ENCODE measurements at places on chromosomes 3 and 15.

GRCh38 chr3:12471241-12471640, 13.0 kb upstream of the TSEN2 start:
- DNase-seq: peak; percentile 83

DNA sequence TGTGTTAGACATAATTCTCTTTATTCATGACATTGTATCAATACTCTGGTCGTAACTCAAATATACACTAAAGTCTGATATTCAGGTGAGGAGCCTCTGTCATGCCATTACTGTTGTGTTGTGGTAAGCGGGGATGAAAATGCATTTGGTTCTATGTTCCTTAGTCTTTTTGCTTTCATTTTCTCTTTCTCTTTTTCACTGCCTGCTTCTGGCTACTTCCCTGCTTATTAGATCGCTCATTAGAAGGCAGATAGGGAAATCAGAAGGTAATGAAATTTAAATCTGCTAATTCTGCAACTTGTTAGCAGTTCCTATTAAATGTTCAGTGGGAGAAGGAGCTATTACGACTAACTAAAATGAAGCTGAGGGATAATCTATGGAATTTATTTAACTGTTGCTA, 345.0 kb downstream of the GRM7 start:
- no peak for DNase-seq

GRCh38 chr3:53195602-53196574, 34.9 kb downstream of the PRKCD start:
- DNase-seq: peak; percentile 47

DNA sequence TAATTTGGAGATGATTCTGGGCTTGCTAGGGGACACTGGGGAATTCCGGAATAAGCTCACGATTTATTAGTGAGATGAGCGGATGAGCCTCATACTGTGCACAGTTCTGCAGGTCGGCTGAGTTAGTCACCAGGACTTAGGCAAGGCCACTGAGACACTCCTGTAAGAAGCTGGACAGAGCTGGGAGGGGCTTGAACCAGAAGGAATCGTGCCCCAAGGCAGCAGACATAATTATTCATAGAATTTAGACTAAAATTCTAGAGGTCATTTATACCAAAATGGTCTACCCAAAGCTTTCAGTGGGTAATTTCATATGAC, 121.4 kb downstream of the VGLL4 start:
- DNase-seq: no peak

- peak; percentile 82 for DNase-seq
These were observed 384.1 kb downstream of the PLOD2 start for GRCh38 chr3:145776782-145777408.

GRCh38 chr15:77775837-77776236, 143.1 kb upstream of the LINGO1 start:
- DNase-seq: no peak

GRCh38 chr3:42175386-42176240, 84.5 kb downstream of the TRAK1 start:
- no peak for DNase-seq

DNA sequence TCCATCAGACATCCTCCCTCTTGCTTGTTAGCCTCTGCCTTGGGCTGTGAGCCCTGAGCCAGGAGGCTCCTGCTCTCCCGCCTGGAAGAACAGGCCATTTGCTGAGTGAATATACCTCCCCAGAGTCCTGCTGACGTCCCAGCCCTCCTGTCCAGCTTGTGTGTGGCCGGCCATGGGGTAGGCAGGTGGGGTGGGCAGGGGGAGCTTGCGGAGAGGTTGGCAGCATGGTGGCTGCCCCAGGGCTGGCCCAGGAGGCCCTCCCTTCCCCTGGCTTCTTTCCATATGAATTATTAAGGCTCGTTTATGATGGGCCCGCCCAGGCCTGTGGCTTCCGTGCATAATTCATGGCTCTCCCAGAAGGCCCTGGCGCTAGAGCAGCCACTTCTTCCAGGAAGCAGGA, 18.7 kb downstream of the CACNA2D2 start:
- DNase-seq: no peak
